T1000 (cell line): ENCODE measurements at places on chromosomes 1 and 21.
A peak's percentile ranks its signal among the peaks of the same experiment; 100 is the strongest.

- DNase-seq = peak; percentile 68
Observed at GRCh38 chr1:14954210-14954609, 199.3 kb upstream of the TMEM51 start.

GRCh38 chr1:210298296-210298695 lies 30.4 kb upstream of the HHAT start:
- DNase-seq = no peak

- peak; percentile 76 for DNase-seq
Observed at GRCh38 chr1:6259491-6260362, 1.2 kb downstream of the GPR153 start.

DNA sequence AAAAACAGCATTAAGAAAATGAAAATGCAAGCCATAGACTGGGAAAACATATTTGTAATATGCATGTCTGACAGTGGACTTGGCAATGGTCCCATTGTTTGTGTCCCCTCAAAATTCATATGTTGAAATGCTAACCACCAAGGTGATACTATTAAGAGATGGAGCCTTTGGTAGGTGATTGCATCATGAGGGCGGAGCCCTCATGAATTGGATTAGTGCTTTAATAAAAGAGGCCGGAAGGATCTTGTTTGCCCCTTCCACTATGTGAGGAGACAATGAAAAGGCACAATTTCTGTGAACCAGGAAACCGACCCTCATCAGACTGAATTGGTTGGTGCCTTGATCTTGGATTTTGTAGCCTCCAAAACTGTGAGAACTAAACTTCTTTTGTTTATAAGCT lies 232.3 kb downstream of the GPR52 start:
- no peak for DNase-seq

DNA sequence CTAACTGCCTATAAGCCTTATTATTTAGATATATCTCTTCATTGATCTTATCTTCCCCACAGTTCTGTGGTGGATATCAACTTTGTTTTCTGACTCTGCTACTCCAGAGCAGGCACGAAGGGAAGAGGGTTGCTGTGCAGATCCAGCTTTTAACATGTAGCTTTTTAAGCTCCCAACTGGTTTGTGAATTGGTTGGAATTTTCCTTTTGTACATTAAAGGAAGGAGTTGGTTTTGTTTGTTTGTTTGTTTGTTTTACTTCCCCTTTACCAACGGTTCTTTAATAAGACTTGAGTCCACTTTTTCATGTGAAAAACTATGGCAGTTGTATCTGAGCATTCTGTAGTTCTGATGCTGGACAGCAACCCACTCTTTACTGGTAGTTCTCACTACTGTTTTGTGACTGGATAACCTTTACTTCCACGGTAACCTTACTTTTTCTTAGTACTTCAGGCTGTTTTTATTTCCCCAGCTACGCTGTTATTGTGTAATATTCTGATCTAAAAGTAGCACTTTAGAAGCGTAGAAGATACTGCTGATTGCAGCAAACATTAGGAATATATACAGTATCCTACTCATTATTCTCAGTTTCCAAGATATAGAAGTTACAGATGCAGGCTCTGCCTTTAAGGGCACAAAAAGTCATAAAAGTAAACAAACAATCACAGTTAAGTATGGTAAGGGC lies 1.6 kb downstream of the GNPAT start:
- no peak for DNase-seq

DNA sequence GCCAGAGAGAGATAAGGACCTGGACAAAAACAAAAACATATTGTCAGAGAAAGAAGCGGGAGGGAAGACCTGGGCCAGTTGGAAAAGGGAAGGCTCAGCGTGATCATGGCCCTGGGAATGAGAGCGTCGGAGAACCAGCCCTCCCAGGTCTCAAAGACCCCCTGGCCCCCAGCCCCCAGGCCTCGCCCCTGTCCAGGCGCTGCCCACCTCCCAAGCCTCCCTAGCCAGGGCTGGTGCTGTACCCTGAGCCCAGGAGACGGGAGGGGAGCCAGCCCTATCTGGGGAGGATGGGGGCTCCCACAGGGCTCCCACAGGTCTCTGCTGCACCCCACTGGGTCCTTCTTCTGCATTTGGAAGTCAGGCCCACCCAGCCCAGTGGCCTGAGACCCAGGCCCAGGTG lies 15.1 kb downstream of the CHD5 start:
- DNase-seq = no peak

GRCh38 chr21:41737651-41738324 lies 29.1 kb downstream of the RIPK4 start:
- no peak for DNase-seq

GRCh38 chr1:203316626-203317093 lies 11.3 kb downstream of the BTG2 start:
- no peak for DNase-seq

DNA sequence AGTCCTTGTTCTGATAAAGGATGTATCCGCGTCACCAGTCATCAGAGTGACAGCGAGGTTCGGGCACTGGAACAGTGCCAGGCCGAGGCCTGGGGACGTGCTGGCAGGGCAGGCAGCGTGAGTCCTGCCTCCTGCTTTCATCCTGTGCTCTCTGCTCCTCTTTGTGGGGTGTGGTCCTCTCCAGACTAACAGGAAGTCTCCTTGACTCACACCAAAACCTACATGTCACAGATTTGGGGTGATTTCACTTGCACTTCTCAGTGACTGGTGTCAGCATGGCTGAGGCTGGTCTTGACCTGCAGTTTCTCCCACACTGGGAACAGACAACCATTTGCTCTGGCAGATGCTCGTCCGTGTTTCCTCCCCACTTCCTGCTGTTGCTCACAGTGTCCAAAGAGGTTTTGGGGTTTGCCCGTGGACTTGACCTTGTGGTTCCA lies 8.8 kb upstream of the NLRP3 start:
- no peak for DNase-seq

- DNase-seq = no peak
Observed at GRCh38 chr1:168924976-168925375, 181.5 kb upstream of the ATP1B1 start.

- no peak for DNase-seq
Observed at GRCh38 chr1:108054396-108054795, 89.4 kb upstream of the VAV3 start.

DNA sequence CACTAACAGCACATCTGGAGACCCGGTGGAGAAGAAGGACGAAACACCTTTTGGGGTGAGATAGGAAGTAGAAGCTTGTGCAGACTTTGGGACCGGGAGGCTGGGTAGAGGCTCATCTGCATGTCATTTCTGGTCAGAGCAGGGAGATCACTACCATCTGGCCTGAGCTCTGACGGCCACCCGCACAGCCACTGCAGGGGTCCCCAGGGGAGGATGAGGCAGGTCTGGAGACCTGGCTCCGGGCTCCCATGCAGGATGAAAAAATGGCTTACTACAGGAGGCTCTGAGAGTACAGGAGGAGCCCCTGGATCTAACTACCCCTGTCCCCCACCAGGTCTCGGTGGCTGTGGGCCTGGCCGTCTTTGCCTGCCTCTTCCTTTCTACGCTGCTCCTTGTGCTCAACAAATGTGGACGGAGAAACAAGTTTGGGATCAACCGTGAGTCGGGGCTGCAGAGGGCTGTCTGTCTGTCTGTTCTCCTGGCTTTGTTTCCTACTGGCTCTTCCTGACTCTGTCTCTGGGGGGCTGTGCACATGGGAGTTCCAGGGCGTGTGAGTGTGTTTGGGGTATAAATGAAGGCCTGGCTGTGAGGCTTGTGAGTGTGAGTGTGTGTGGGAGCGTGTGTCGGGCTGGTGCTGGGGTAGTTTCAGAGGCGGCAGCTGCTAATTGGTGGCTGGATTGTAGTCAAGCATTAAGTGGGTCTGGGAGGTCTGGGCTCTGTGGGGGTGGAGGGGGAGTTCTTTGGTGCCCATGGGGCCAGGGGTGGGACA lies 14.1 kb downstream of the NTRK1 start:
- DNase-seq = no peak

DNA sequence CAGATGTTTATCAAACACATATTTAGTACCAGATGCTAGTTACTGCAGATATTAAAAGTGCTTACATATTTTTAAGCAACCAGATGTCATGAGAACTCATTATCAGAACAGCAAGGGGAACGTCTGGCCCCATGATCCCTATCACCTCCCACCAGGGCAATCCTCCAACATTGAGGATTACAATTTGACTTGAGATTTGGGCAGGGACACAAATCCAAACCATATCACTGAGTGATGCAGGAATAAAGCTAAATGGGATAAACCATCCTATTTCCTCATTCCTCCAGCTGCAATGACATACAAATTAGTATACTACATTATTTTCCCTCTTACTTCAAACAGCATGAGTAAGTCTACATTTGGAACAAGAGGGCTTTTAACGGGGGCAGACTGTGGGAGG lies 3.1 kb upstream of the KCNK2 start:
- no peak for DNase-seq

- no peak for DNase-seq
Observed at GRCh38 chr21:29436143-29436542, 137.4 kb downstream of the BACH1 start.

- DNase-seq = no peak
Observed at GRCh38 chr1:229075217-229075616, 195.7 kb upstream of the RAB4A start.

DNA sequence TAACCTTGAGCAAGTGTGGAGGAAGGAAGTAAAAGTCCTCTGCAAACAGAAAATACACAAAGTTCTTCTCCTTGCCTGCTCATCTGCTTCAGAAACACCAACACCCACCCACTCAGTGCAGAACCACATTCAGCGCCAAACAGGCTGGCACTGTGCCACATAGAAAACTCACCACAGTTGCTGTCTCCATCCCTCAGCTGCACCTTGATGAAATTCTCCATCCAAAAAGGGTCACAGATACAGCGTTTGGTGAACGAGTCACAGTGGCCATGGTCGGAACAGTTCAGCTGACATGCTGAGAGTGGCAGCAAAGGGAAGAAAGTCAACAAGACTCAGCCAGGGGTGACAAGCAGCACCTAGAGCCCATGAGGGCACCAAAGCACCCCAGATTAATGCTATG lies 114.5 kb downstream of the KIAA0319L start:
- no peak for DNase-seq

- no peak for DNase-seq
Observed at GRCh38 chr1:244394826-244395765, 56.6 kb downstream of the ADSS2 start.

DNA sequence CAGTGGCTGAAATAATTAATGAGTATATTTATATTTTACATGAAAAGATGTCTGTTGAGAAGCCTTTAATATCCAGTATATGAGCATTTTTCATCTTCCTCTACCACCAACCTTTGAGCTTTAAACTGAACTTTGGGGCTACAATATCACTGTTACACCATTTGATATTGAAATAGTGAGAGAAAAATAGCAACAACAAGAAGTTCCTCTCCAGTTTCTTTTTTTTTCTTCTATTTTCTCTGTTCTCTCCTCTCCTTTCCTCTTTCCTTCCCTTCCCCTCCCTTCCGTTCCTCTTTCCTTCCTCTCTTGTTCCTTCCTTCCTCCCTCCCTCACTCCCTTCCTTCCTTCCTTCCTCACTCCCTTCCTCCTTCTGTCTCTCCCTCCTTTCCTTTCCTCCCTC lies 1591.4 kb downstream of the PLA2G4A start:
- no peak for DNase-seq

DNA sequence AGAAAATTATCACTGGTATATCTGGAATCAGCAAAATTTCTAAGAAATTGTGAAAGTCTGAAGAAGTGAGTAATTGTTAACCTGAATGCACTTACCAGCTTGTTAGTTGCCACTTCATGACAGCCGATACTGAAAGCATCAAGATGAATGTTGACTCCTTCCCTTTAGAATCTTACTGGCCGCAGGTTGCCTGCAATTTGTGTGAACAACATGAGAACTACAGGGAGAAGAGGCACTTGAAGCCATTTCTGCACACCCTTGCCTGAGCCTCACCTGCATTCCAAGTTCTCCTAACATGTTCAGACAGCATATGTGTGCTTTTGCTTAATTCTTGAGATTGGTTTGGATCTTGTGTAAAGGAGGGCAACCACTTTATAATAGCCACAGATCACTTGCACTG lies 59.2 kb upstream of the SSX2IP start:
- no peak for DNase-seq

DNA sequence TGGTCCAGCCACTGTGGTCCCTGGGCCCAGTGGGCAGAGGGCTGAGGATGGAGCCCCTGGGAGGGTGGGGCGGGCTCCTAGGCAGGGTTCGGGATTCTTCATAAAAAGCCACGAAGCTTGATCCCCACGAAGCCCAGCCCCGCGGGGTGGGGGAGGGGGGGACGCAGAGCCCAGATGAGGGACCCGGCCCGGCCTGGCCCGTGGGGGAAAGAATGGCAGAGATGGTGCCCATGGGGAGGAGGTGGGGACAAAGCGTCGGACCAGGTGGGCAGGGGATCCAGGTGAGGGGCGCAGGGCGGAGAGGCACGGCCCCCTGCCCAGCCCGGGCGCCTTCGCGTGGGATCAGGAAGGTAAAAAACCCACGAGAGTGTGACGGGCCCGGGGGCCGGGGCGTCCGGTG lies 6.0 kb upstream of the SMIM12 start:
- no peak for DNase-seq

GRCh38 chr1:232137066-232137465 lies 492.9 kb downstream of the SIPA1L2 start:
- no peak for DNase-seq

DNA sequence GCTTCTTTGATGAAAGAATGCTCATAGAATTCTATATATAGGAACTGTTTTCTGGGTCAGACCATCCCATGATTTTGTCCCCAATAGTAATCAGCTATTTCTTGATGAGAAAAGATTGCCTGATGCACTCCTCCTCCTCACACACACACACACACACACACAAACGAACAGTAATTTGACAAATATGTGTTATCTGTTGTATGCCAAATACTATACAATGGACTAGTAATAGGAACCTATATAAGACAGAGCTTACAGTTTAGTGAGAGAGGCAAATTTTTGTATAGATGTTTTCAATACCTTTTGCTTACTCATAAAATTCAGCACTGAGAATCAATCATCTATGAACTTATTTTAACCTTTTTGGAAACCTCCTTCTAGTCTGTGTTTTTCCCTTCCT lies 76.8 kb downstream of the PLA2G4A start:
- DNase-seq = no peak

DNA sequence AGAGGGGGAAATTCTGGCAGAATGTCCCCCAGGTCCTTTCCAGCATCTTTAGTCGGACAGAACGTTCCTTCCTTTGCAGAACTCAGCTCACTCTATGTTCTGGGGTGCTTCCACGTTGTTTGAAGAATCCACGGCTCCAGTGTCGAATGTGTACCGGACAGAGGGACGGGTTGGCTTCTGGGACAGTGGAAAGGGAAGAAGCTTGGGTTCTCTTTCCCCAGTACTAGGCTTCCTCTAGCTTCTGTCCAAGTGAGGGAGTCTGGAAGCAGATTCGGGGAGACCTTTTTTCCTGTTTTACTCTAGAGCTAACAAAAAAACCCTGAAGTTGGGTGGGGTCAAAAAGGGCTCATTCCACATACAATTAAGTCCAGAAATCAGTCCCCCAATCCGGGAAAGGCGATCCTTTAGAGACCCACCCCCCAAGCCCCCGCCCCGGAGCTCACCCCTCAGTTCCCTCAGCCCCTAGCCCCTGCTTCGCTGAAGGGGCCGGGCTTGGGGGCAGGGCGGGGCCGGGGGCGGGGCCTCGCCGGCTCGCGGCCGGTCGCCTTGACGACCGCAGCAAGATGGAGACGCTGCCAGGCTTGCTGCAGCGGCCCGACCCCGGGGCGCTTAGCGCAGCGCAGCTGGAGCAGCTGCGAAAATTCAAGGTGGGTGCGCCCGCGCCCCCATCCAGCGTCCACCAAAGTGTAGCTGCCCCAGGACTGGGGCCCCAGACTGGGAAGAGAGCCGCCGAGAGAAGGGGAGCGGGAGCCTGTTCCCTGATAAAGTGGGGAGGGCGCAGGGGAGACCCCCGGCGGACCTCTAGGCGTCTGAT lies at the start of gene RIIAD1:
Gene RIIAD1 (plus strand): TSS at position 549 of the 814 bp plus-strand sequence. CDS start 15 bp downstream, at position 564.
- DNase-seq = no peak
